ENCODE measurements at places on chromosomes 12 and 14.

- no peak for DNase-seq
Measured at GRCh38 chr12:72511906-72512305, 239.7 kb downstream of the TRHDE start.

- DNase-seq, result no peak
Measured at GRCh38 chr12:52496590-52497071, 3.6 kb upstream of the KRT6A start.

DNA sequence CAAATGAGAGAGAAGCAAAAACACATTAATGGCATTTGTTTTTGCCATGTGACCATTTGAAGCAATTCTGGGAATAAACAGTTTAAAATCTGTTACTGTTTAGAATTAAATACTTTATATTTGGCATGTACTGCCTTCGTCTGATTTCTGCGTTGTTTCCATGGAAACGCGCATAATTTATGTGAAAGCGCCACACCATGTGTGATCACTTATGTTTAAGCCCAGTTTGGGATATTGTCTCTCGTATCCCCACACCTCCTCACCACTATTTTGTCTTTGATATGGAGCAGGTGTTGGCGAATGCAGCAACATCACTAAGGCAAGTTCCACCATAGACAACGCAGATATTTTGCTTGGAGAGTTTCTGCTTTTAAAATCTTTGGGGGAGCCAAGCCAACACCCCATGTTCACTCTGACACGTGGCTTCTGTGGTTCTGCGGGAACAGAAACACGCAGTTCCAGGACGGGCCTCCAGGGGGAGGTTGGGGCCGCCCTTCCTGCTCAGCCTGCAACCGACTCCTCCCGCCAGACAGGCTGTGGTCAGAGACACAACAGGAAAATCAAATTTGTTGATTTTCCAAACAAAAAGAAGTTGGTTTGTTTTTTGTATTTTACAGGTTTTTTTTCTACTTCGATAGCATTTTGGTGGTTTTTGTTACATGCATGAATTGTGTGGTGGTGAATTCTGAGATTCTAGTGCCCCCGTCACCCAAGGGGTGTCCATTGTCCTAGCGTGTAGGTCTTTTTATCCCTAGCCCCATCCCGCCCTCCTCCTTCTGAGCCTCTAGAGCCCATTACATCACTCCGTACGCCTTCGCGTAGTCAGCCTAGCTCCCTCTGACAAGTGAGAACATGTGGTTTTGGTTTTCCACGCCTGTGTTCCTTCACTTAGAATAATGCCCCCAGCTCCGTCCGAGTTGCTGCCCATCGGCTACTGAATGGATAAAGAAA, 101.9 kb upstream of the SFSWAP start:
- peak; percentile 80 for DNase-seq

- no peak for DNase-seq
Measured at GRCh38 chr12:7695566-7696197, at the start of gene GDF3. GDF3 (minus strand) TSS chr12:7695775; CDS start chr12:7695728, 47 bp downstream.

GRCh38 chr12:68844788-68845695, 37.1 kb downstream of the MDM2 start:
- no peak for DNase-seq
